Activated naive CD4-positive, alpha-beta T cell treated with anti-CD3 and anti-CD28 coated beads, Interleukin-2, amount 50 U/mL, for 72 hours (primary cell): ENCODE measurements at places on chromosomes 4 and X.

- no peak for DNase-seq
These were observed 129.0 kb downstream of the PPP3CA start for GRCh38 chr4:101218346-101218745.

DNA sequence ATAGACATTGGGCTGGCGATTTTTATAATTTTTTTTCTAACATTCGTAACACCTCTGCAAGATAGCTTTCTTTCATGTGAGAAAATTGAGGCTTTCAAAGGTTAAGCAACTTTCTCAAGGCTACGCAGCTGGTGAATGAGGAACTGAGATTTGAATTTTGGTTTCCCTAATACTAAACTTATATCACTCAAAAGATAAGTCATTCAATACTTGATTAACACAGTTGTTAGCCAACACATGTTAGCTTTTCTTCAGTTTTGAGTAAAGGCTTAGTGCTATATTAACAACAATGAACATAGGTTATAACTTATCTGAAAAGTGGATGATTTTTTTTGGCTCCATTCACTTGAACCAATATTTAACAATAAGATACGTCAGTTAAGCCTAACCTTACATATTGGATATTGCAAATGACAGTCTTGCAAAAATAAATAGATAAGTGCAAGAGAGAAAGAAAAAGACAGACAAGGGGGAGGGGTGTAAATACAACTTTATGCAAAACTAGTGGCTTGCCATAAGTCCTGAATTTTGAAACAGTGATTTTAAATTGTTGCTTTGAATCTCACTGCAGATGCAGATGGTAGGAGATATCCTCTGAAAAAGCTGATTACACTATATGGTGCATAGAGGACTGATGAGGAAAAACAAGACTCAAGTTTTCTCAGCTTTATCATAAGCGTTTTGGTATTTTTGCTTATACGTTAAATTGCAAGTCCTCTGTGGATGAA lies 11.1 kb upstream of the GPM6A start:
- DNase-seq: no peak

DNA sequence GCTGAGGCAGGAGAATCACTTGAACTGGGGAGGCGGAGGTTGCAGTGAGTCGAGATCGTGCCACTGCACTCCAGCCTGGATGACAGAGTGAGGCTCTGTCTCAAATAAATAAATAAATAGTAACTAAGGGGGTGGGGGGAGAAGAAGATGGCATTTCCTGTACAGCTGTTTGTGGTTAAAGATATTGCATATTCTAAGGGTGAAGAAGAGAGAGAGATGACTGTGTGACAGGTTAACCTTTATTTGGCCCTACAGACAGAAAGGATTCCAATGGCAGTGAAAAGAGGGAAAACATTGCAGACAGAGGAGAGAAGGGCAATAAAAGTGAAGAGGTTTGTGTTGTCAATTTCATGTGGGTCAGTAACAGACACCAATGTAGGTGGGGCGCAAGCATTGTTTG lies 9.4 kb downstream of the TASL start:
- no peak for DNase-seq

GRCh38 chr4:48503233-48504025 lies 13.4 kb downstream of the ZAR1 start:
- DNase-seq: no peak

- no peak for DNase-seq
These were observed 6.6 kb upstream of the AGA start for GRCh38 chr4:177448850-177449249.

- DNase-seq: no peak
These were observed 35.8 kb upstream of the LEF1 start for GRCh38 chr4:108204518-108204917.

DNA sequence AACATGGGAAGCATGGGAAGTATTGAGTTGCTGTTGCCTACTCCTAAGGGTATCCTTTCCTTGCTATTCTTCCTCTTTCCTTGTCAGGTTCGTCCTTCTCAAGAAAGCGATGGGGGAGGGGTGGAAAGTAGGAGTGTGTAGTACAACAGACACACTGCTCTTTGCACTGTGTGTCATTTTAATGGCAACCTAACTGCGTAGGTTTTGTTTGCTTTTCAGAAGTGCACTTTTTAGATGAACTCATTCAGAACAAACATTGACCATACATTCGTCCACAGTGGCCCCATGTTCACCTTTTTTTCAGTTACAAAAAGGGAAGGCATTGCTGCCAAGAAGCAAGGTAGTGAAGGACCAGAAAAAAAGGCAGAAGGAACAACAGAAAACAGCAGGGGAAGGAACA lies 10.2 kb upstream of the YIPF6 start:
- DNase-seq: no peak

DNA sequence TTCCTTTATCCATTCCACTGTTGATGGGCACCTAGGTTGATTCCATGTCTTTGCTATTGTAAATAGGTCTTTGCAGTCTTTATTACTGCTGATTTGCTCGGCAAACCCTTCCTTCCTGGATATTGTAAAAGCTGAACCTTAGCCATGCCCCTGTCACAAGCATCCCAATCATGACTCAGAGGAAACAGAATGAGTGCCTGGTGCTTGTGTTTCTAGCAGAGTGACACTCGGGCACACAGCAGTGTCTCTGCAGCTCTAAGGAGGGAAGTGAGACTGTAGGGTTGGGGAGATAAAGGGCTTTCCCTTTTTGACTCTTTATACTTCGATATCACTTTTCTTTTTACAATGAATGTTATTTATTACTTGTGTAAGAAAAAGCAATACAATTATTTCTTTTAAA lies 83.3 kb downstream of the AKAP4 start:
- DNase-seq: no peak

GRCh38 chr4:105350859-105351490 lies 122.9 kb downstream of the PPA2 start:
- DNase-seq: no peak

DNA sequence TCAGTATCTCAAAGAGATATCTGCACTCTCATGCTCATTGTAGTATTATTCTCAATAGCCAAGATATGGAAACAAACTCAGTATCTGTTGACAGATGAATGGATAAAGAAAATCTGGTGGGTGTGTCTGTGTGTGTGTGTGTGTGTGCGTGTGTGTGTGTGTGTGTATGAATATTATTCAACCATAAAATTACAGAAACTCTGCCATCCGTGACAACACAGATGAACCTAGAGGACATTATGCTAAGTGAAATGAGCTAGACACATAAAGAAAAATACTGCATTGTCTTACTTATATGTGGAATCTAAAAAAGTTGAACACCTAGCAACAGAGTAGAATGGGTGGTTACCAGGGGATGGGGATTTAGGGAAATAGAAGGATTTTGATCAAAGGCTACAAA lies 13.2 kb downstream of the XKRX start:
- no peak for DNase-seq

GRCh38 chr4:115325836-115326235 lies 212.4 kb upstream of the NDST4 start:
- DNase-seq: no peak

- DNase-seq: no peak
These were observed 146.1 kb downstream of the SHOX start for GRCh38 chrX:776529-777230.
